Transverse colon (tissue), 4 donors: ENCODE measurements at places on chromosomes 1 and 21. TPM values are rescaled to one million over a fixed set of nuclear protein-coding genes. Genes with fewer than 3 reads are reported as not detected.

The SYT11 gene
- total RNA-seq, result 2.2 TPM

GRCh38 chr1:242025681-242026080 lies 26.8 kb upstream of the MAP1LC3C start:
- no peaks in the 10 kb centered on the region for H3K27me3 ChIP-seq
- H3K27ac ChIP-seq, result no peak overlapping the region
- no peak overlapping the region for H3K4me3 ChIP-seq
- H3K4me1 ChIP-seq, result no peaks in the 10 kb centered on the region
- no peaks in the 10 kb centered on the region for H3K36me3 ChIP-seq

- H3K27me3 ChIP-seq, result peaks cover 100% of the 10 kb centered on the region
- H3K27ac ChIP-seq, result no peak overlapping the region
- peaks cover 51% of the 10 kb centered on the region for H3K4me1 ChIP-seq
- no peak for DNase-seq
These were observed 7.3 kb upstream of the BARHL2 start for GRCh38 chr1:90724361-90724760.

The ACTL8 gene
- not detected for total RNA-seq

The KLHL12 gene
- total RNA-seq, result 26.6 TPM

DNA sequence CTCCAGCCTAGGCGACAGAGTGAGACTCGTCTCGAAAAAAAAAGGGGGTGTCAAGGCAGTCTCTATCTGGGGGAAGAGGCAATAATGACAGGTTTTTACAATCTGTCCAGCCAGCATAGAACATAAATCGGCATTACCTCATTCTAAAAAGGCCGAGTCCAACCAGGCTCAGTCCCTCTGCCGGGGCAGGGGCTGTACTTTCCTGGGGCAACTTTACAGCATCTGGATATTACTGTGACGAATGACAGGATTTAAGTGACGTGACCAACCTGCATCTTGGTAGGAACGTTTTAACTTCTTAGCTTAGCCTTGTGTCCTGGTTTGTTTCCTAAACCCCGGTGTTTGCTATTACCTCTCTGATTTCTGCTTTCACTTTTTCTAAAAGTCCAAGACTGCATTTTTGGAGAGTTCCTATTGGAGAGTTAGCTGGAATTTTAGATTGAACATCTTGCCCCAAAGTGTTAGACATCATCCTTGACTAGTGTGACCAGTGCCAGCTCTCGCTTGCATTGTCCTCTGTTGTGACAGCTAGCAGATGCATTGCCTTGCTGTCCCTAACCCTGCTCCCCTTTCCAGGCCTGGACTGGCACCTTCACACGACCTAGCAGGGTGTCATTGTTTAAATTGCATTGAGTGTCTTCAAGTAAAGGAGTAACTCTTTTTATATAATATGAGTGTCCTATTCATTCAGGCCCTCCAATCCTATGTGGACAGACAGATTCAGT lies 96.5 kb downstream of the TGFBR3 start:
- H3K27me3 ChIP-seq, result no peaks in the 10 kb centered on the region
- peaks cover 48% of the 10 kb centered on the region for H3K4me1 ChIP-seq
- no peak overlapping the region for H3K4me3 ChIP-seq
- peak overlapping the region; percentile 30 for H3K27ac ChIP-seq
- DNase-seq, result no peak

GRCh38 chr1:6385488-6386191 lies 7.9 kb downstream of the ACOT7 start:
- no peaks in the 10 kb centered on the region for H3K27me3 ChIP-seq
- DNase-seq, result peak; percentile 25
- no peaks in the 10 kb centered on the region for H3K36me3 ChIP-seq
- H3K4me3 ChIP-seq, result no peak overlapping the region
- H3K27ac ChIP-seq, result peak overlapping the region; percentile 64

DNA sequence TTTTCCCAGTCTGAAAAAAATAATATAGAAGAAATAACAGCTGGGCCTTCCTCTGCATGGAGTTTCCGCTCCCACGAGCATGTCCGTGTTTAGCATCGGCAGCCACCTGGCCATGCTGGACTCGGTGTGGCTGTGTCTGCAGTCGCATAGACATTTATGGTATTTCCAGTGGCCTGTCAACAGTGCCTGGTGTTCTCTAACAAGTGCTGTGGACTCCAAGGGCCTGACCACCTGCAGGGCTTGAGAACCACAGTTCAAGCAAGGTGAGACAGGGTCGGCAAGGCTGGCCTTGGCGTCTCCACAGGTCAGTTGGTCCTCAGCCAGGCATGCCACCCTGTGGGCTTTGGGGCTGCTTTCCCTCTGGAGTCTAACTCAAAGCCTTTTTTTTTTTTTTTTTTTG lies 124.8 kb downstream of the PGBD5 start:
- no peak overlapping the region for H3K27ac ChIP-seq
- no peak for DNase-seq
- H3K4me1 ChIP-seq, result no peaks in the 10 kb centered on the region

DNA sequence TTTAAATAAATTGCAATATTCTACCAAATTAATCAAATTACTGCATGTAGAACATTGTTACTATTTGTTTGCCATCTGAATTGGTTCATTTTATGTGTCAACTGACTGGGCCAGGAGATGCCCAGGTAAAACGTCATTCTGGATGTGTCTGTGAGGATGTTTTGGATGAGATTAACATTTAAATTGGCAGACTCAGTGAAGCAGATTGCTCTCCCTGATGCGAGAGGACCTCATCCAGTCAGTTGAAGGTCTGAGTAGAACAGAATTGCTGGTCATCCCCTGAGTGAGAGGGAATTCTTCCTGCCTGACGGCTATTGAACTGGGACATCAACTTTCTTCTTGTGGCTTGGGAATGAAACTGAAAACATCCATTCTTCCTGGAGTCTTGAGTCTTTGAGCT lies 122.0 kb upstream of the GREM2 start:
- H3K27ac ChIP-seq, result no peak overlapping the region
- H3K36me3 ChIP-seq, result no peaks in the 10 kb centered on the region

GRCh38 chr1:79501153-79501552 lies 494.6 kb upstream of the ADGRL4 start:
- no peaks in the 10 kb centered on the region for H3K27me3 ChIP-seq
- DNase-seq, result no peak
- no peaks in the 10 kb centered on the region for H3K36me3 ChIP-seq

The HSF2BP gene
- not detected for total RNA-seq

- H3K4me1 ChIP-seq, result no peaks in the 10 kb centered on the region
- H3K27me3 ChIP-seq, result no peaks in the 10 kb centered on the region
- H3K27ac ChIP-seq, result no peak overlapping the region
- DNase-seq, result no peak
- H3K36me3 ChIP-seq, result no peaks in the 10 kb centered on the region
- H3K4me3 ChIP-seq, result no peak overlapping the region
These were observed 171.5 kb upstream of the CACYBP start for GRCh38 chr1:174828264-174828663.

The CAMSAP2 gene
- 8.2 TPM for total RNA-seq

DNA sequence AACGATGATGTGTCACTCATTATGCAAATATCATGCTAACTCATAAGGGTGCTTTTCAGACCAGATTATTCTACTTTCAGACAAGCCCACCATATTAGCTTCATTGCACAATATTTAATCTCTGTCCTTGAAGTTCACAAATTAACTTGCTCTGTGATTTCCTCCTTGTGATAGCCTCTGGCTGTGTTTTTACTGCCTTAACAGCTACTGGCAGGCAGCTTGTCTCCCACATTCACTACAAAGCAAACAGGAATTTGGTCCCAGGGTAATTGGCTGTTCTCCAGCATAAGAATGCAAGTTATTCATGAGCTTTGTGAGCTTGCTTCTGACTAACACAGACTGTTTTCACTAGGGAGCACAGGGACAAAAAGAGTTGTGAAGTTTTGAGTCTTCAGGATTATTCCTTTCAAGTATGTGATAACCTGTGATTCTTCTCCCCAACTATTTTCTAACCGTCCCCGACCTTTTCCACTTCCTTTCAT lies 87.9 kb upstream of the HMCN1 start:
- peak overlapping the region; percentile 69 for H3K27ac ChIP-seq
- peaks cover 45% of the 10 kb centered on the region for H3K4me1 ChIP-seq
- H3K36me3 ChIP-seq, result no peaks in the 10 kb centered on the region
- no peaks in the 10 kb centered on the region for H3K27me3 ChIP-seq

DNA sequence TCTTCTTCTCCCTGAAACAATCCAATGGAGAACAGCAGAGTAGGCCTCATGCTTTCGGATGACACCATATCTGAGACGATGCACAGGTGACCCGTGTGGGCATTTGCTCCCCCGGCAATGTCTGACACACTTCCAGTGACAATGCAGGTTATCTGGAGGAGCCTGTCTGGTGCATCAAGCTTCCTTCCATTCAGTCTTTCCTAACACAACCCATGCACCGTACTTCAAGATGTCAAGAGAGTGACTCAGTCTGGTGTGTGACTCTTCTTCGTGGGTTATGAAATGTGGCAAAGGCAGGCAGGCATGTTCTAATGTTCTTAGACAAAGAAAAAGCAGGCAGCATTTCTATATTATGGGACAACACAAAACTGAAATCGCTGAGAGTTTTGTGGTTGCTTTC lies 159.1 kb downstream of the EDEM3 start:
- H3K36me3 ChIP-seq, result no peaks in the 10 kb centered on the region
- no peak overlapping the region for H3K4me3 ChIP-seq

The OPRD1 gene
- total RNA-seq, result not detected

DNA sequence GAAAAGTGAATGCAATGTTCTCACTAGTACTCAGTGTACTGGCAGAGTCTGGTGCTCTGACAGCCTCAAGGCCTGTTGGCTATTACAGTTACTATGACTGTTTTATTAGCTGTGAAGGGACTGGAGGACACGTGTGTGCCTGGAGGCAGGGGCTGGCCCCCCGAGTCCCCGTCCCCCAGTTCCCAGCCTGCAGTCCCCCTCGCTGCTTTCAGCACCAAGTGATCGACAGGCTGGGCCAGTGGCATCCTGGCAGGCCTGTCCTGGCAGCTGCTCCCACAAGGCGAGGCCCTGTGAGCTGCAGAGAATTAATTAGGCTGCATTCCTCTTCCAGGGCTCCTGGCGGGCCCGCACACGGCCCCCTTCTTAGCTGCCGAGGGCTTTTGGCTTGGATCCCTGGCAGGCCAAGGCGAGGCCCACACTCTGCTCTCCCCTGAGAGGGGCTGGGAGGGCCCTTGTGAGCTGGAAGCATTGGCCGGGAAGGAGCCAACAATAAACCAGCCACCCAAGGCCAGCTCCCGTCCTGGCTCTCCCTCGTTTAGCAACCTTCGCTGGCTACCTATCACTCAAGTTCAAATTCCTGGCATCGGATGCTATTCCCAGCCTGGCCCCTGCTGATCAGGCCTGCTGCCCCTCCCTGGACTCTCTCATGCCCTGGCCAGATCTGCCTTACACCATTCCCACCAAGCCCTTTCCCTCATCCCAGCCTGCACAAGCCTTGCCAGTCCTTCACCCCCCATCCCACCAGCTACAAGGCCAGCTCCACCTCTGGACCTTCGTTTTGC lies 9.8 kb downstream of the EDN2 start:
- H3K36me3 ChIP-seq, result no peaks in the 10 kb centered on the region
- H3K27ac ChIP-seq, result peak overlapping the region; percentile 38
- H3K4me1 ChIP-seq, result peaks cover 28% of the 10 kb centered on the region

DNA sequence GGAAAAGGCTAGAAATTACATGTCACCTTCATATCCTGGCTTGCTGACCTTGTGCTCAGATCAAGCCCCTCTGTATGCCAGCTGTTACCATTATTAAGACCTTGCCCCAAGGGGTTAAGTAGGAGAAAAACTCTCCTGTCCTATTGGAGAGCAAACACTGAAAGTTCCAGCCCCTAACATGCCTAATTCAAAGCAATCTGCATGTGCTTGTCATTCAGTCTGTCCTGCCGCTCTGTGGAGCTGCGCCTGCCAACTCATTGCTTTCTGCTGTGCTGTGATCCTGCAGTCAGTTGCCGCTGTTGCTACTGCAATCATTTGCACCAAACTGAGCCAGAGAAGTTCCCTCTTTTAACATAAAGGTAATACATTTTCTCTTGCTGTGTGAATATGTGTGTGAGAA lies 113.4 kb downstream of the DISP1 start:
- H3K36me3 ChIP-seq, result no peaks in the 10 kb centered on the region
- no peak overlapping the region for H3K4me3 ChIP-seq
- peak; percentile 30 for DNase-seq

GRCh38 chr1:92728697-92729096 lies 56.2 kb downstream of the EVI5 start:
- no peak overlapping the region for H3K4me3 ChIP-seq
- H3K27me3 ChIP-seq, result no peaks in the 10 kb centered on the region
- no peak for DNase-seq
- no peak overlapping the region for H3K27ac ChIP-seq
- H3K36me3 ChIP-seq, result no peaks in the 10 kb centered on the region

DNA sequence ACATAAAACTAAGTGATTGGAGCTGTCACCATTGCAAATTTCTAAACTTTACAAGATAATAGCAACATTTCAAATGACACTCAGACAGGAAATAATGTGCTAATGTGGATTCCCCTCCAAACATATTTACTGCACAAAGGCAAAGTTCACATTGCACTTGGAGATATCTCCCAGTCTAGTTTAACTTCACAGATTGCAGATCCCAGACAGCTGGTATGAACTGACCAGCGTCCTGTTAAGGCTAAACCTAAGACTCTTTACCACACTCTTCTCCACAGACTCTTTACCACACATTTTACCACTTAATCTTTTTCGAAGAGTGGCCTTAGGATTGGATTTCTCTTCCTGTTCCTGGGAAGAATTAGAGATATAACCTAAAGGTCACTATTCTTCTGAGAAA lies 40.6 kb upstream of the HSD3B1 start:
- H3K27me3 ChIP-seq, result no peaks in the 10 kb centered on the region
- no peak overlapping the region for H3K4me3 ChIP-seq
- H3K4me1 ChIP-seq, result peaks cover 15% of the 10 kb centered on the region
- H3K27ac ChIP-seq, result no peak overlapping the region

DNA sequence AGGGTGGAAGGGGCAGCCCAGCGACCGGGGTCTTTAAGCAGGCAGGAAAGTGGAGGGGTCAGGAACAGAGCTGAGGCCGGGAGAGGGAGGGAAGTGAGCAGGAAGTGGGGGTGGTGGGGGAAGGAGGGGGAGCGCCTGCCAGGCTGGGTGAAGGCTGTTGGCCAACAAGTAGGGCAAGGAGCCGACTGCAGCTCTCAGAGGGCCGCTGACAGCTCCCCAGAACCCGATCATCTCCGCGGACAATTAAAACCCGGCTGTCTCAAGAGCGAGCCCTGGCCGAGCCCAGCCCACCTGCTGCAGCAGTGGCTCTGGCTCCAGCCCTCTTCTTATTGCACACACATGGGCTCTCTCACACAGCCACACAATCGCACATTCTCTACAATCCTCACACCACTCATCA lies 51.6 kb downstream of the GRIK3 start:
- H3K4me1 ChIP-seq, result no peaks in the 10 kb centered on the region
- no peak for DNase-seq
- H3K27ac ChIP-seq, result no peak overlapping the region
- H3K4me3 ChIP-seq, result no peak overlapping the region
- H3K36me3 ChIP-seq, result no peaks in the 10 kb centered on the region
